ENCODE measurements at places on chromosomes 16 and 17.

- DNase-seq, result no peak
Observed at GRCh38 chr17:1053661-1054360, 56.9 kb downstream of the TIMM22 start.

DNA sequence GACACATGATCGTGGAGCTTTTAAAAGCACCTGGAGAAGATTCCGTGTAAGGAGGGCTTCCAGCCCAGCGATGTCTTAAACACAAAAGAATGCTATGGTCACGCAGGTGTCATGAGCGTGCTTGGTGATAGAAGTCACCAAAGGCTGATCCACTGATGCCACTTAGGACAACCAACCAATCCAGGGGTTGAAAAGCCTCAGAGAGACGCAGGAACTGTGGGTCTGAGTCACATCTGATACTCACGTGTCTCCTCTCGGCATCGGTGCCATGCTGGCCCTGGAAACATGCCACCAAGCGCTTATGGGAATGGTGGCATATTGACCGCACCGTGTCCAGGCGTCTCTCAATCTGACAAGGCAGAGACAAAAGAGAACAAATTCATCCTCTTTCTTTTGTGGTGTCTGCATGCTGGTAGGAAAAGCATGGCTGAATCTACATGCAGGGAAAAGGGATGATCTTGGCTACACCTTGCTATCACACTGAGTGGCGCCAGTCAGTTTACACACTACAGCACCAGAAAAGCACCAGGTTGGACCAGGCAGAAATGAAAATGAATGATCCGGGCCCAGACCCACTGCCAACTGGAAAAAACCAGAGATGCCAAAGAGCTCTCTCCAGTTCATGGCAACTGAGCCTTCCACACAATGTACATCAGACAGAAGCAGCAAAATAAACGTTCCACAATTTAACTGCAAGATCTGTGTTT is 38.0 kb downstream of the ARHGAP17 start:
- no peak for DNase-seq

GRCh38 chr17:29504711-29505110 is 62.1 kb downstream of the ABHD15 start:
- no peak for DNase-seq

GRCh38 chr16:24635900-24636610 is 93.4 kb upstream of the TNRC6A start:
- no peak for DNase-seq

DNA sequence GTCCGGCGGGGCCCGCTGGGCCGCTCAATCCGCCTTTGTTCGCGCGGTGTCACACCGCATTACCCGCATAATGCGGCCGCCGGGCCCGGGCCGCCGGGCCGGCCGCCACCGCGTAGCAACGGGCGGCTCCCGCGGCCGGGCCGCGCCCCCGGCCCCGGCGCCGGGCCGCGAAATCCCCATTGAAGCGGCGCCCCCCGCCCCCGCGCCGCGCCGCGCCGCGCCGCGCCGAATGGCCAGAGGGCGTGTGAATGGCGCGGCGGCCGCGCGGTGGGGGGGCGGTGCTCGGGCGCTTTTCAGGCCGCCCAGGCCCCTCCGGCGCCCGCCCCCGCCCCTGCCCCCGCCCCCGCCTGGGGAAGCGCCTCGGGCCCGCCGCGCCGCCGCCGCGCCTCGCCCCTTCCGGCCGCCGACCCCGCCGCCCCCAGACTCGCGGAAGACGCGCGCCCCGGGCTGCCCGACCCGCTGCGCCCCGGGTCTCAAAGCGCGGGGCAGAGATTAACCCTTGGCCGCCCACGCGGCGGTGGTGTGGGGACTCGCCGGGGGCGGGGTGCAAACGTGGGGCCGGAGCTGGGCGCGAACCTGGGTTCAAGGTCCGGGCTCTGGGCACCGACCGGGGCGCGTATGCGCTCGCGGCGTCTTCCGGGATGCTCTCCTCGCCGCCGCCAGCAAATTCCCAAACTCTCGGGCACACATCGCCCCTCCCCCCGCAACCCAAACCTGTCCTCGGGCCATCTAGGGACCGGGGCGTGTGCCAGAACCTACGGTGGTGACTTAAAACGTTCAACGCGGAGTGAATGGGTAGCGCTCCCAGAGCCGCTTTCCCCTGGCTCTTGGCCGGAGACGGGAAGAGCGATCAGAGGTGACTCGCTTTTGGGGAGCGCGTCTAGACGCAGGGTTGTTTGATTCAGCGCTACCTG is 46.7 kb downstream of the WNT3 start:
- DNase-seq, result peak; percentile 50

GRCh38 chr17:75588596-75589011 is 1.0 kb downstream of the MYO15B start:
- no peak for DNase-seq

DNA sequence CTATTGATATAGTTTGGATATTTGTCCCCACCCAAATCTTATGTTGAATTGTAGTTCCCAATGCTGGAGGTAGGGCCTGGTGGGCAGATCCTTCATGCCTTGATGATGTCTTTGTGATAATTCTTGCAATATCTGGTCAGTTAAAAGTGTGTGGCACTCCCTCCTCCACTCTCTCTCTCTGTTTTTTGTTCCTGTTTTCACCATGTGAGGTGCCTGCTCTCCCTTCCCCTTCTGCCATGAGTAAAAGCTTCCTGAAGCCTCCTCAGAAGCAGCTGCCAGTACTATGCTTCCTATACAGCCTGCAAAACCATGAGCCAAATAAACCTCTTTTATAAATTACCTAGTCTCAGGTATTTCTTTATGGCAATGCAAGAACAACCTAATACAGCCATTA is 47.3 kb downstream of the TOM1L2 start:
- DNase-seq, result no peak

DNA sequence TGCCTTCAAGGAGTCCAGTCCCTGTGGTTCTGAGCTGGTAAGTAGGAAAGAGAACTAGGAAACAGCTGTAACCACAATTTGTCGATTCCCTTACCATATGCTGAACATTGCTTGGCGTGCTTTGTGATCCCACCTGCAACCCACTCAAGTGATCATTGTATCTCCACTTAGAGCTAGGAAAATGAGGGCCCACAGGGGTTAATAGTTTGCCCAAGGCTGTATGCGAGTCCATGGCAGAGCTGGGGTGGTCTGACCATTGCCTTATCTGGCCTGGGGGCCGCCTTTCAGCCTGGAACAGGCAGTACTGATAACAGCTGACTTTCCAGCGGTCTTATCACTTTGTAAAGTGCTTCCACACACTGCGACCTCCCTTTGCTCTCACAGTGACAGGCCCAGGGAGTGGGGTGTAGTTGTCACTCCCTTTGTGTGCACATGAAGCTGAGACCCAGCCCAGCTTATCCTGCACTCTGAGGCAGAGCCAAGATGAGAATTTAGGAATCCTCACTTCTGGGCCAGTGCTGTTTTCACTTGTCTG is 9.8 kb downstream of the MYL4 start:
- no peak for DNase-seq

- peak; percentile 28 for DNase-seq
Observed at GRCh38 chr16:2856061-2856670, 1.8 kb downstream of the PRSS22 start.

DNA sequence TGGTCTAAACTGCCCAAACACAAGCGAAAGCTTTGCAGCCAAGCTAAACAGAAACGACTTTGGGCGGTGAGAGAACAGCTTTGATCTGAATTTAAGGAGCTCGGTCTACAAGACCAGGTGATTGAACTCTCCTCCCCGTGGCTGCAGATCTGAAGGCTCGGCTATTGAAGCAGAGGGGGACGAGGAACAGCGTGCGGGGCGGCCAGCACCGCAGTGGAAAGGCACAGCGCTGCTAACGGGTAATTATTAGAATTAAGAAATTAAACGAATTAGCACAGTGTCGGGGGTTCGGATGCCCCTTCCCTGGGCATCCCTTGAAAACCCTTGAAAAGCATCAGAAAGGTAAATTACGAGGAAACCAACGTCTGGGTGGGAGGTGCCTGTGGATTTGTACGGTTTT is 431 bp downstream of the TEKT3 start:
- DNase-seq, result peak; percentile 10
